ENCODE measurements at places on chromosomes 5 and 9.

- DNase-seq: no peak
Measured at GRCh38 chr5:129387944-129388343, 72.2 kb upstream of the ADAMTS19 start.

DNA sequence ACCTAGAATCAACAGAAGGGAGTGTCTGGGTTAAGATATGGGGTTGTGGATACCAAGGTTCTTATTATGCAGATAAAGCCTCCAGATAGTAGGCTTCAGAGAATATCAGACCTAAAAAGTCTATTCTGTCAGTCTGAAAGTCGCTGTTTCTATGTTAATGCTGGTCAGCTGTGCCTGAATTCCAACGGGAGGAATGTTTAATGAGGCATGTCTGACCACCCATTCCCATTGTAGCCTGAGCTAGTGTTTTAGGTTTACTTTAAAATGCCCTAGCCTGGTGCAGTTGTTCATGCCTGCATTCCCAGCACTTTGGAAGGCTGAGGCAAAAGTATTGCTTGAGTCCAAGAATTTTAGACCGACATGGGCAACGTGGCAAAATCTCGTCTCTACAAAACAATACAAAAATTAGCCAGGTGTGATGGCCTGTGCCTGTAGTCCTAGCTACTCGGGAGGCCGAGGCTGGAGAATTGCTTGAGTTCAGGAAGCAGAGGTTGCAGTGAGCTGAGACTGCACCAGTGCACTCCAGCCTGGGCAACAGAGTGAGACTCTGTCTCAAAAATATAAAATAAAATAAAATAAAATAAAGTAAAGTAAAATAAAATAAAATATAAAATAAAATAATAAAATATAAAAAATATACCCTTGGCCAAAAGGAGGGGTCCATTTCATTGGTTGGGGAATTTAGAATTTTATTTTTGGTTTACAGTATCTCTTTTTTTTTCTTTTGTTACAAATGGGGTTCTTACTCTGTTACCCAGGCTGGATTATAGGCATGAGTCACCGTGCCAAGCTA is 7.8 kb upstream of the SOX30 start:
- no peak for DNase-seq

GRCh38 chr5:146890066-146890465 is 11.5 kb upstream of the PPP2R2B start:
- DNase-seq: no peak

- DNase-seq: no peak
Measured at GRCh38 chr9:19939734-19940278, 151.0 kb upstream of the SLC24A2 start.

GRCh38 chr5:124401476-124402143 is 344.8 kb downstream of the ZNF608 start:
- no peak for DNase-seq

DNA sequence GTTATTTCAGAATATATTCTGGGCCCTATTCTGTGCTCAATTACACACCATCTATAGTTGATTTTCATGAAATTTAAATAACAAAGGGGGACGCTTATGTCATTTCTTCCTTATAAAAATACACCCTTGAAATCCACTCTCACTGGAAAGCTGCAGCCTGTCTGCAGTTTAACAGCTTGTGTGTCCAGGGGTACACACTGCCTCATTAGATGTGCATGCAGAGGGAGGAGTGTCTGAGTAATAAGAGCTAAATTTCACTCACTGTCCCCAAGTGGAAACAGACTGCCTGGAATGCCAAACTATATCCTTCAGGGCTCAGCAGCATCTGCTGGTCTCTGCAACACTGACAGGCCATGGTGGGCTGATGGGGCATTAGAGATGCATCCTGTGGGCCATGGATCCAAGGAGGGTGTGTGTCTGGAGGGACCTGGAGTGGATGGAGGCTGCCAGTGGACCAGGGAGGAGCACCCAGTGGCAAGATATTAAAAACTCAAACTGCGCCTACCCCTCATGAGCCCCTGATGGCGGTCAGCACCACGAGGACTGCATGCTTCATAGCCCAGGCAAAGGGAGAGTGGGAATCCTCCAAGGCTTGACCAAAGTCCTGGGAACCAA is 15.8 kb upstream of the TIFAB start:
- no peak for DNase-seq

DNA sequence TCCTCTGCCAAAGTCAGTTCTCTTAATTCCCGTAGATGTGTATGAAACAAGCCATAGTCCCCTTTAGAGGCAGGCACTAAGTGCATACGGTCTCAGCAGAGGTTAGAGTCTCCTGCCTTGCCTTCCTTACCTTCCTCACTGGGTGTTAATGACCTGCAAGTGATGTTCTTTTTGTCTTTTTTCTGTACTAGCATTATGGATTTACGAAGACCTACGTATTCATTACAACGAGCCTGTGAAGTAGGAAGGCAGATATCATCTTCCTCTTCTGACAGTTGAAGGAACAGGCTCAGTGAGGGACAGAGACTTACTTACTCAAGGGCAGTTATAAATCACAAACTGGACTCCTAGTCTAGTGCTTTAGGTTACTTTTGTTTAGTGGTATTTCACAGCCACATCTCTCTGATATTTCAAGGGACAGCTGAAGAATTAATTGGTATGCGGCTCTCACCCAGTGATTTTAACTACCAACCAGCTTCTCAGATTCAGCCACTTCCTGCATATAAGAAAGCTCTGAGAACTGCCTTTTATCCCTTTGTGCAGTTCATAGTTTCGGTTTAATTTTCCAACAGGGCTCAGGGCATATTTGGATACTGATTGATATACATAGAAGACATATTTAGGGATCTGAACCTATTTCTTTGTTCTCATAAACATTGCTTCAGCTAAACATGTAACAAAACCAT is 85.1 kb upstream of the CKMT2 start:
- DNase-seq: no peak

GRCh38 chr9:75039009-75039408 is 10.9 kb upstream of the CARNMT1 start:
- DNase-seq: no peak

GRCh38 chr5:10595672-10596309 is 31.9 kb downstream of the ANKRD33B start:
- peak; percentile 52 for DNase-seq

GRCh38 chr5:126912616-126913200 is 117.7 kb downstream of the MARCHF3 start:
- no peak for DNase-seq

- DNase-seq: no peak
Measured at GRCh38 chr5:113273948-113274347, 160.8 kb downstream of the TSSK1B start.

DNA sequence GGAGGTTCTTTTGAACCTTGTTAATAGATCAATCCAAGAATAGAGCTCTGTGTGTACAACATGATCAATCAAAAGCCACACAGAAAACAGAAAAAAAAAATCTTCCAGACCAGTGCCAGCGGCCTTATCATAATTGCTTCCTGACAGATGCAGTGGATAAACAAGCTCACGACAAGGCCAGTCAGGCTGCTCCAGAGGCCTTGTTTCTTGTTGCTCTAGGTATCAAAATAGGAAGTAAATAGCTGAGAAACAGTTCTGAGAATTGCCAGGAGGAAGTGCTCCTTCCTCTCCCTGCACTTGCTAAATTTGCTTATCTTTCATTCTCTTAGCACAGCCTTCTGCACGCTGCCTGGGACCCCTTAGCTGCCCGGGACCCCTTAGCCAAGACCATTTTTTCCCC is 199.0 kb upstream of the TARS1 start:
- DNase-seq: no peak

DNA sequence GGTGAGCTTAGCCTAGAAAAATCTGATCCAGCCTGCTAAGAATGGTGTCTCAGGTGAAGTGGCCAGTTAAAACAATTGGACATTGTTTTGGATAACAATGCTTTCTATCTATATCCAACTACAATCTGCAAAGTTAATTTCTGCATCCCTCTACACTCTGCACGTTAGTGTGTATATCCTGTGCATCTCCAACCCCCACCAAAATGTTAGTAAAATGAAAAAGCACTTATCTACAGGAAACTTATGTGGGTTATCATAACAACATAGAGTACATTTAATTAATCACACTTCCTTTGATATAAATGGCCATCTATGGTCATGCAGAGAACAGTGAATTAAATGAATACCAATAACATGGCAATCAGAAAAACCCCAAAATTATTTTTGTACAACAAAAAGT is 158.7 kb downstream of the NFIB start:
- no peak for DNase-seq

DNA sequence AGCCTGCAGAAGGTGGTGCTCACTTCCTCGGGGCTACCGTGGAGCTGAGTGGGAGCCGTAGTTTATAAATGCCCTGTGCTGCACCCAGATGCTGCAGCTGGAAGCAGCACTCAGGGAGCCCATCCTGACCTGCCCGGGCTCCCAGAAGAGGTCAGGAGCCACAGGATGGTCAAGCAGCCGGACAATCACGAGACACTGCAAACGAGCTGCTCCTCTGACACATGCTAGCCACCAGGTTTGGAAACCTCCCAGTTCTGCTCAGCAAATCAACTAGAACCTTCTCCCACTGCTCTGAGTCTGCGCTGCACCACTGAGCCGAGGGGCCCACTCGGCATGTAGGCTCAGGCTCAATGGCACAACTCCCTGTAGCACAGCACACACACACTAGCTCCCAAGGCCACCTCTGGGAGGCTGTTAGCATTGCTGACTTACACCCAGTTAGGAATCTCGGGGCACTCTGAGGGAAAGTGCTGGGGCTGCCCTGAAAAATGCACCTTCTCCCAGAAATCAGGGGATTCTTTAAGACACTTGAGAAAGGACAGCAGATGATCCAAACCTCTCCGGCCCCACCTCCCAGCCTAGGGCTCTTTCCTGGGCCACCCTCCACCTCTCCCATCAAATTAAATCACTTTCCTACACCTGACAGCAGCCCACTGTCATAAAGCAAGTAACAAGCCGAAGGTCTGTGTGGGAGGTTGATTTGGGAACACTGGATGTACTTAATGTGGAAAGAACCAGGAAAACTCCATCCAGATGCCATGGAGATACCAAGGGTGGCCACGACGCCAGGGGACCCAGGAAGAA is 59.1 kb downstream of the PSMB7 start:
- peak; percentile 49 for DNase-seq

DNA sequence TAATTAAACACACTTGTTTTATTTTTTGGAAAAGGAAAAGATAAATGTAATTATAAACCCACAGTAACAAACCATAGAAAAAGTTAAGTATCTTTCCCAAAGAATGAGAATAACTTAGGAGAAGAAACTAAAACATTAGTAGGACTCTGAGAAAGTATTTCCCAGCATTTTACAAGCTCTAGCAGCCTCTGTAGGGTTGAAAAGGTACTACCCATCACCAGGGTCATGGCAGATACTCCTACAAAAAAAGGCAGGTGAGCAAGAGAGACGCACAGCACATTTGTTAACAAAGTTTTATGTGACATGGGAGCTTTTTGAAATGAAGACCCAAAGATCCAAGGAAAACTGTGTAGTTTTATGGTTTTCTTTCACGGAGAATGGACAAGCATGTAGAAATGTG is 77.7 kb upstream of the FAM169A start:
- no peak for DNase-seq

- DNase-seq: no peak
Measured at GRCh38 chr9:35618854-35619799, 914 bp upstream of the CD72 start.

GRCh38 chr5:139181322-139181730 is 16.8 kb downstream of the SIL1 start:
- DNase-seq: no peak

GRCh38 chr5:80360914-80361444 is 41.2 kb downstream of the SPZ1 start:
- DNase-seq: no peak

GRCh38 chr5:130885691-130886090 is 279.4 kb downstream of the HINT1 start:
- no peak for DNase-seq

DNA sequence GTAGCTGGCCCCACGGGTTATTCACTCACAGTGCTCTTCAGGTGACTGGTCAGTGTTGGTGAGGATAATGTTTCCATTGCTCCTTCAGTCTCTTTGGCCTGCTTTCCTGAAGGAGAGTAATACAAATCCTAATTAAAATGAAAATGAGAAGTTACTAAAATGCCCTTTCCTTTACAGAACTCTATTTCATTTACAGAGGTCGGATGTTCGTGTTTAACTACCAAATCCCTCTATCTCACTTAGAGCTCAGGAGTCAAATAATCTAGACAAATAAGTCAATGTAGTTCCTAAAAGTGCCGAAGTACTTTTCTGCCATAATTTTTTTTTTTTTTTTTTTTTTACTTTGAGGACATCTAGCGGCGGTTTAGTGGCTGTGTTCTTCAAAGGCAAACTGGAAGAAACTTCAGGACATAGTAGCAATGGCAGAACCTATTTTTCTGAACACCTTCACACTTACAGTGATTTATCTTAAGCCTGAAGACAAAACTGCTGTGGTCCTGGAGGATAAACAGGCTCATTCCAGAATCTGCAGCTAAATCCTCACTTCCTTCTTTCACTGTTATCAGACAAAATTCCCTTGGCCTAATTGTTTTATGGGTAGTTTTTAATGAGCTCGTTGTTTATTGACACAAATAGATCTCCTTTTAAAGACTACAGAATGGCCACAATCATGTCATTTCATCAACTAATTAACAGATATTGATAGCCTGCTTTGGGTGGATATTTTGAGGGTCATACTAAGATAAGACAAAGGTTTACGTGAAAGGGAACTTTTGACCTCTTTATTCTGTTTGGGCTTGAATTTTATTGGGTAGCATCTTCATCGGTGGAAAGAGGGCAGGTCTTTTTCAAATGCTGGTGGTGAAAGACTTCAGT is 207.6 kb upstream of the DMRTA1 start:
- DNase-seq: no peak

- DNase-seq: no peak
Measured at GRCh38 chr5:103598997-103599566, 36.5 kb upstream of the NUDT12 start.

DNA sequence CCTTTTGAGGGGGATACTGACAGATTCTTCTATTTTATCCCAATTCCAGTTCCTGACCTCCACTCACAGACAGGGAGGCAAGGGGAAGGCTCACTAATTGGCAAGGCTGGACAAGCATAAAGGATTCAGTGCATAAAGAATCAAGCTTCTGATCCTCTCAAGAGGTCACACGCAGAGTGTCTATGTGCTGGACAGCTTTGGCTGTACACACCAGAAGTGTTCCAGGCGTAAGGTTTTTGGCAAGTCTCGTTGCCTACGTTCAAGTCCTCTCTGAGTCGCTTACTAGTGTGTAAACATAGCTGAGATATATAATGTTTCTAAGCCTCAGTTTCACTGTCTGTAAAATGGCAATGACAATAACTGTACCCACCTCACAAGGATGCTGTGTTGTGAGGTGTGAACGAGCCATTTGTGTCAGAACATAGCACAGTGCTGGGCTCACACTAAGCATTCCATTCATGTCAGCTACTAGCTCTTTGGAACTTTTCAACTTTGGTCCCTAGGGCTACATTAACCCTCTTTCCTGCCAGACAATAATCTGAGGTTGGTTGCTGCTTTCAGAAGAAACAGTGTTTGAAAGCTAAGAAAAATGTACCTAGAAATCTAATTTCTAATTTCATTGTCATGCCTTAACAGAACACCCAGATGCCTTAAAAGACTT is 52.1 kb downstream of the PALM2AKAP2 start:
- DNase-seq: no peak

DNA sequence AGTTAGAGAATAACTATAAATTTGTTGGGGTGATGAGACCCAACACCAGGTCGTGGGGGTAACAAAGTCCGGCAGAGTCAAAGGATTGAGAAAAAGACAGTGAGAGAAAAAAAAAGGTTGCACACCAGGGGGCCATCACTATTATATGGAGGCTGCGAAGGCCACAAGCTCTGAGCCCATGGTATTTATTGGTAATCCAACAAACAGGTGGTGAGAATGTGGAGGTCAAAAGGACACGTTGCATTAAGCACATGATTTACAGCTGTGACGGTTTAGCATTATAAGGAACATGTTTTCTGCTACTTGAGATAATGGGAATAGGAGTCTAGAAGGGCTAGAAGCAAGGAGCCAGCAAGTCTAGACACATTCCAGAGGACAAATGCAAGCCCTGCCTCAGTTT is 2202.2 kb upstream of the C9orf72 start:
- DNase-seq: no peak
